MCF 10A (cell line): ENCODE measurements at places on chromosomes 1 and 21.

DNA sequence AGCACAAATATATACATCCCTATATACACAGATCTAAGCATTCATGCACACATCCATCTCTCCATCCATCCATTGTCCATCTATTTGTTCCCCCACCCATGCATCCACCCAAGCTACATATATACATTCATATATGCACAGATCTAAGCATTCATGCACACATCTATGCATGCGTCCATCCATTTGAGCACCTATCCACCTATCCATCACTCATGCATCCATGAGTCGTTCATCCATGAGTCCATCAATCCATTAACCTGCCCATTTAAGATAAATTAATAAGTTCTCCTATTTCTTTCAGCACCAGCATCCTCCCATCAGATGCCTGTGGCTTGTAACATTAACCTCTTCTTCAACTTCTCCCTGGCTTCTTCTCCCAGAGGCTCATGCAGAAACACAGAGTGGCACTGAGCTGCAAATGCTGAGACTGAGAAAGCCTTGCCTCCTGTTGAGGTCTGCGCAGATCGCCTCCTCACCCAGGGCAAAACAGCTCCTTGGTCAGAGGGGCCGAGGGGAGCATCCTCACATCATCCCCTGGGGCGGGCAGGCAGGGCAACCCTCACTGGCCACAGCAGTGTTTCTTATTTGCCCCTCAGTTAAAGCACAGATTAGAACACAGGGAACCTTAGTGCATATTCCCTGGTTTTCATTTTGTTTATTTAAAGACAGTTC, 17.4 kb upstream of the PDE9A start:
- DNase-seq = no peak

GRCh38 chr1:11796036-11796828, 9.5 kb downstream of the MTHFR start:
- no peak for DNase-seq

DNA sequence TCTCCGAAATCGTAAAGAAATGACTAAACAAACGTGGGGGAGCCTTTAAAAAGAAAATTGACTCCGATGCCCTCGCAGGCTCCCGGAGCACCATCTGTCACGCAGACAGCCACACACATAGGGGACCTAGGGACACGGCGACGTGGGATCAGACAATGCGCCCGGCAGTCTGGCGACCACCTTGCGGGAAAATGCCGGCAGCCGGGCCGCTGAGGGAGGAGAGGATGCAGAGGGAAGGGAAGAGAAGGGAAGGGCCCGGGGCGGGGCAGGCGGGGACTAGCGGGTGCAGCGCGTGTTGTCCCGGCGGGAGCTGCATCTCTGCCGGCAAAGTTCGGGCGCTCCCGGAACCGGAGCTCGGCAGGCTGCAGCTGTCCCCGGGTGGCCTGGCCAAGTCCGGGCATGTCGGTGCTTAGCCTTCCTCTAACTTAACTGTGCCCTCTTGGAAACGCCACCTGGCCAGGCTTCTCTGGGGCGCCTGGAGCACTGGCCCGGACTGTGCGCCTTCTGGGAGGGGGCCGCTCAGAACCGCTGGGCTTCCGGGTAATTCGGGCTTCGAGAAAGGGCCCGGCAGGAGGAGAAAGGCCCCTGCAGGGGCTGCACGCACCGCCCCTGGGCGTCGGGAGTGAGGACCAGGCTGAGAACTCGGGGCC, 1.8 kb downstream of the NHLH2 start:
- DNase-seq = peak; percentile 54

GRCh38 chr1:36128126-36128904, 3.3 kb upstream of the COL8A2 start:
- DNase-seq = no peak

- no peak for DNase-seq
Observed at GRCh38 chr1:12539320-12539704, 78.7 kb downstream of the DHRS3 start.

GRCh38 chr21:34724857-34725195, 56.0 kb downstream of the CLIC6 start:
- DNase-seq = no peak

DNA sequence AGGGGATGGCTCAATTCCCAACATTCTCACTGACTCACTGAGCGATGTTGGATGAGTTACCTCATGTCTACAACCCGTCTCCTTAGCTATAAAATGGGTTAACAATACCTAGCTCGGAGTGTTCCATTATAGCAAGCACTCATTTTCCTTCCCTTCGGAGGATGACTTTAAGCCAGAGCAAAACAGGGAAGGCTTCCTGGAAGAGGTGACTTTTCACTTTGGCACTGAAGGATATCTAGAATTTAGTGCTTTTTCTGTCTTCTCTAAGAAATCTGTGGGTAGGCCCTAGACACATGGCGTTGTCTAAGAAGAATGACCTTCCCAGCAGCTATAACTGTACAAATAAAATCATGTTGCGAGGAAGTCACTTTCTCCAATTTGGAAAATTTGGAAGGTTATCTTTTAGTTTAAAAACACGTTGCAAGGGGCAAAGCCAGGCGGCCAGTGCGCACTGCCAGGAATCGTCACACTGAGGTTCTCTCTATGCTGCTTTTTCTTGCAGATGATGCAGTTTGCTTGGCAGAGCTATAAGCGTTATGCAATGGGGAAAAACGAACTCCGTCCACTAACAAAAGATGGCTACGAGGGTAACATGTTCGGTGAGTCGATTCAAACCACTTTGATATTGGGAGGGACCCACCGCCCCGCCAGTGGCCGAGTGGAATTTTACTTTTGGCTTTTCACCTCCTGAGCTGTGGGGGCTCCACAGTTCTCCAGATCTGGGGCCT, 69.5 kb downstream of the MAN1C1 start:
- DNase-seq = no peak

DNA sequence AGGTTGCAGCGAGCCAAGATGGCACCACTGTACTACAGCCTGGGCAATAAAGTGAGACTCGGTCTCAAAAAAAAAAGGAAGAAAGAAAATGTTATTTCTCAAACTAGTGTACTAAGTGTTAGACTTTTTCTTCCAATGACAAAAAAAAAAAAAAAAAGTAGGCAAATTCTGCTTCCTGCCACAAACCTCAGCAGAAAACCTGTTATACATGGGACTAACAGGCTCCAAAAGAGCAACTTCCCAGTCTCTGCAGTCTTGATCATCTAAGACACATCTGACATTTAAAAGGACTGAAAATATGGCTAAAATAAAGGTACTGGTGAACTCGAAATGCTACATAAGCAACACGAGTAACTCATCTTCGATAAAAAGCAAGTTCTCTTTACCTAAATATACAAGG, 59.6 kb downstream of the HSF2BP start:
- DNase-seq = no peak

GRCh38 chr1:110430366-110430765, 20.6 kb upstream of the PROK1 start:
- DNase-seq = no peak

GRCh38 chr1:231553320-231553719, 24.9 kb downstream of the TSNAX start:
- DNase-seq = no peak

DNA sequence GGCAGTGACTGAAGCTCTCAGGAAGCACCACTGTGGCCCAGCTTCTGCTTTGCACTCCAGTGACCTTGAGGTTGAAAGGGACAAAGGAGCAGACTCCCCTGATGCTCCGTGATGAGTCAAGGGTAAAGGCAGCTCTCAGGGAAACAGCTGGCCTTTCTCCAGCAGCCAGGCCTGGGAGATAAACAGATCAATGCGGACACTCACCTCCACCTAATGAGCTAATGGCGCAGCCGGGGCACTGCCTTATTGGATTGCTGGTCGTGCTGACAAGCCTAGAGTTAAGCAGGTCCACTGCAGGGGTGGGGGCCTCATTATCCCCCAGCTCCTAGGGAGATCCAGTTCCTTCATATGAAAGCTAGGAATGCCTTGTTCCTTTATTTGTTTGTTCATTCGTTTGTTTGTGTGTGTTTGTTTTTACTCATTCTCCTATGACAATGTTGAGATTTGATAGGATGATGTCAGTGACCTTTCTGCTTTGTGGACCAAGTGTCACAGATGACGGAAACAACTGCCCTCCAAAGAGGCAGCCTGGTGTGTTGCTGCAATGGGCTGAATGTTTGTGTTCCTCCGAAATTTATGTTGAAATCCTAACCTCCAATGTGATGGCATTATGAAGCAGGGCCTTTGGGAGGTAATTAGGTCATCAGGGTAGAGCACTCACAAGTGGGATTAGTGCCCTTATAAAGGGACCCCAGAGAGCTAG, 141.4 kb upstream of the BEND5 start:
- peak; percentile 4 for DNase-seq

- no peak for DNase-seq
Observed at GRCh38 chr1:58031416-58031815, 515.1 kb downstream of the OMA1 start.

DNA sequence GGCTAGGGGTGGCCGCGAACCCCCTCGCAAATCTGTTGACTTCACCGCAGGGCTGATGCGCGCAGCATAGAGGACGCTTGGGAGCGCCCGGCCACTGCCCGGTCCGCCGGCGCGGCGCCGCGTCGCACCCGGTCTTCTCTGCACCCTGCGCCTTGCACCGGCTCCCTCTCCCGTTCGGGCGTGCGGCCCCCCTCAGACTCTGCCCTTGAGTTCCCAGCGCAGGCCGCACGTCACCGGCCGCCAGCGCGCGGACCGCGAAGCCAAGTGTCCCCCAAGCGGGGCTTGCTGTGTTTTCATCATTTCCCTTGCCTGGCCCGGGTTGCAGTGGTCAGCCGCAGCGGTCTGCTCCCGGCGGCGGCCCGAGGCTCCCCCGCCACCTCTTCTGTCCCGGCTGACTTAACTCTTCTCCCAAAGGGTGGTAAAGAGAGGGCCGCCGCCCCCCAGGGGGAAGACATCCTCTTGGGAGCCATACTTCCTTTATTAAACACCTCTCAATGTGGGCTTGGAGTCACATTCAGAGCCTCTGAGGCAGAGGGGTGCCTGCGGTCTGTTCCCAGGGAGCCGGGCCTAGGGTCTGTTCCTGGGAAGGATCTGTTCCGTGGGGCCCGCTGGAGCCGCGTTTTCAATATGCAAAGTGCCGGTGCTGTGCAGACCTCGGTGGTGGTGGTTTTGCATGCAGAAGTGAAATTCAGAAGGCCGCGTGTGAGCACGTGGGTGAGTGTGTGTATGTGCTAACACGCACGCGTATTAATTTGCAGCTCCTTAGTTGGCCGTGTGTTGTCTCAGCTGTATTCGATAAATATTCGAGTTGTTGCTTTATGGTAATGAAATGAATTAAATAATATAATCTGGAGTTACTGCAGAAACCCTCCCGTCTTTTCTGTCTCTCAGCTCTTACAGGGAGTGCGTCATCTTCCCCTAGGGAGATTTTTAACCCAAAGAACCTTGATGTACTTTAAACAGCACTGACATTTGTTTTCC, 17.6 kb downstream of the PBX1 start:
- no peak for DNase-seq

DNA sequence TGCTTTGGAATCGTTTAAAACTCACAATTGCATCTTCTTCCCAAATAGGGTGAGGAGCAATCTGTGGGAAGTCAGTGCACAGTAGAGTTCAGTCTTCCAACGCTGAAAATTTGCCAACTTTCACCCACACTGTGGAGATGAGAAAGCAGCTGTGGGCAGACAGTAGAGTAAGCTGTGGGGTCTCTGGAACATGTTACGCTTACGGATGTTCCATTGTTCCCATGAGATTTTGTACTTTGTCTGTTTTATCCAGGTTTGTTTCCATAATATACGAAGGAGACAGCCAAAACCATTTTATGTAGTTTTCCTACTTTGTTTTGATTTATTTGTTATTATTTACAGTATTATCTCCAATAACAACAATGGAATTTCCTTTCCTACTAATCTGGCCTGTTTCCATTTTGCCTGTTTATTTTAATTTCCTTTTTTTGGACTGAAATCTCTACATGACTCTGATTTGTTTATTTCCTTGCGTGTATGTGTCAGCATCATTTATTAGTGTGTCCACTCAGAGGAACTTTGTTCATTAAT, 65.1 kb upstream of the RGL1 start:
- no peak for DNase-seq

DNA sequence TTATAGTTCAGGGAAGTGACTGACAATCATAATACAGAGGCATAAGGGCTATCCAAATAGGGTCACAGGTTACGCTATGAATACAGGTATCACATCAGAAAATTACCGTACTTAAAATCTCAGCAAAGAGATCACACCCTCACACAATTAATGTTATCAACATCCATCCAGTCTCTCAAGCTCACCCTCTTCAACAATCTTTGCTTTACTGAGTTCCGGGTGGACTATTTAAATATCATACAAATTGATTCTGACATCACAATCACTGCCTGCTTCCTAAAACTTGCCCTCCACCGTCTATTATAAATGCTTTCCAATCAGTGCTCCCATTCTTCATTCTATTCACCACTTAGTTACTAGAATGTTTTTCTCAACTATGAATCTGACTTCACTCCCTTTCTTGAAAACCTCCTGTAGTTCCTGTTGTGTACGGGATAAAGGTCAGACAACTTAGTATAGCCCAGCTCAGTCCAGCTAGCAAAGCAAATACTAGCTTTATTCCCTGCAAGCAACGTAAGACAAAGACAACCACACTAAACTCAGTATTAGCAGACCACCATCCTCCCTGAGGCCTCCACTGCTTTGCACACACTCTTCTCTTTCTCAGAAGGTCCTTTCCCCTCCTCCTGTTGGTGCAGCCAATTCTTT, 398.7 kb downstream of the SMYD3 start:
- no peak for DNase-seq

DNA sequence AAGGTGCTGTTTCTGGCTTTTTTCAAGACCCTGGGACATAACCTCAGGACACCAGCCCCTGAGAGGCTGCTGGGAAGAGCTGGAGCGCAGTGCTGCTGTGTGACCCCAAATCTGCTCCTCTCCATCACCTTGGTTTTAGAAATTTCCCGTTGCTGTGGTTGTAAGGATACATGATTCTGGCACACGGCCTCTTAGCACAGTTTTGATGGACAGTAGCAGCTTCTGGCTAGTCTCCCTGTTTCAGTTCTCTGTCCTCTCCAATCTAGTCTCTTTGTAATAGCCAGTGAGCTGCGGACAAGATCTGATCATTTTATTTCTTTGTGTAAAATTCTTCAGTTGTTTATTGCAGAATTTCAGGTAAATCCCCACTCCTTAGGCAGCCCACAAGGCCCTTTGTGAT, 3.1 kb downstream of the CLIC6 start:
- DNase-seq = no peak

GRCh38 chr1:182993746-182994145, 29.5 kb upstream of the LAMC1 start:
- no peak for DNase-seq

DNA sequence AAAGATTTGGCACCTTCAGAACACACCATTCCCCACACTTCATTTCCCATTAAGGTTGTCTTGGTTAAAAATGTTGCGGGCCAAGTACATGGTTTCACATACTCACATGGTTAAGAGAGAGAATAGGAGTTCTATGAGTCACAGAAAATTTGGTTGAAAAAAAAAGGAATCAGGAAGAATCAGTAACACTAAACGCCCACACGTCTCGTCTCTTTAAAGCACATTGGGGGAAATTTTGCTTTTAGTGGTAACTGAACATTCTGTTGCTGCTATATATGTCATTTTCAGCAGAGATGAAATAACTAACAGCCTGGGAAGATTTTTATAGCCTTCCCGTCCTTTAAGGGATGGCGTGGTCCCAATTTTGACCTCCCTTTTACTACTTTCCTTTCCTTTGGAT, 132.9 kb upstream of the ERG start:
- DNase-seq = peak; percentile 11
